Stimulated activated CD4-positive, alpha-beta T cell treated with anti-CD3 and anti-CD28 coated beads, Interleukin-4, amount 100 ng/mL, for 1 hour (primary cell): ENCODE measurements at places on chromosomes 4 and X.
A peak's percentile ranks its signal among the peaks of the same experiment; 100 is the strongest.

DNA sequence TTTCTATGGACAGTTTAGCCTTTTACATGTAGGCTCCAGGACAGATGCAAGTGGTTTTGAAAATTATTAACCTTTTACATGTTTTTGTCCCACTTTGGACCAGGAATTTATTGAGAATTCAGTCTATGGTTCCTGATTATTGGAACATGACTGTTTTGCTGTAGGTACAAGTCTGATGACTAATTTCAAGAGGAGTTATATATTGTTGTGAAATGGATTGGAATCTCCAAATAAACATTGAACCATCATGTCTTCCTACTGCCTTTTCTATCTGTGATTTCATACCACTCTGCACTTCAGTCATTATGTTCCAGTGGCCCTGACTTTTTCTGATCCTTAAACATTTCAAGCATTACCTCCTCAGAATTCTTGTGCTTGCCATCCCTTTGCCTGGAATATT is 35.9 kb downstream of the TBC1D19 start:
- no peak for DNase-seq

DNA sequence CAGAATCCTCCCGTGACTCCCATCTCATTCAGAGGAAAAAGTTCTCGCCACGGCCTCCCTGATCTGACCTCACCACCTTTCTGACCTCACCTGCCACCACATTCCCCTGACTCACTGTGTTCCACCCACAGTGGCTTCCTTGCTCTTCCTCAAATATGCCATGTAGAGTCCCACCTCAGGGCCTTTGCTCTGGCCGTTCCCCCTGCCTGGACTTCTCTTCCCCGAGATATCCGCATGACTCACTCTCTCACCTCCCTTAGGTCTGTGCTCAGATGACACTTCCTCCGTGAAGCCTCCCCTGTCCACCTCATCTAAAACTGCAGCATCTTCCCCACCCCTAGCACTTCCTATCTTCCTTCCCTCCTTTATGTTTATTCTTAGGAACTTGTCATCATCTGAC is 7.2 kb upstream of the TSPYL2 start:
- no peak for DNase-seq

DNA sequence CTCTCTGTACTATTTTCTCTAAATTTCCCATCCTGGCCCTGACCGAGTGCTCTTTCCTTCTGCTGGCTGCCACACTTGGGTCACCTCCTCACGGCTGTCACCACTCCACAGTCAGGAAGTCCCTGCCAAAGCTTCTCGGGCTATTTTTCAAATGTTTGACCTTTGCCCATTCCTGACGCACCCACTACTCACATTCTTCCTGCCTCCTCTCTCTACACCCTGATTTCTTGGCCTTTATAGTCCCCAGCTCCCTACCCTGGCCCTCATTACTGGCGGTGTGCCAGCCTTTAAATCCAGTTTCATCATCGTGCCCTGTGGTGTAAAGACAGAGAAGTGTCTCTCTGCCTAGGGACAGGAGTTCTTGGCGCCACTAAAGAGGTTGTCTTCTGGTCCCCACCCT is 46.4 kb upstream of the GATB start:
- no peak for DNase-seq

DNA sequence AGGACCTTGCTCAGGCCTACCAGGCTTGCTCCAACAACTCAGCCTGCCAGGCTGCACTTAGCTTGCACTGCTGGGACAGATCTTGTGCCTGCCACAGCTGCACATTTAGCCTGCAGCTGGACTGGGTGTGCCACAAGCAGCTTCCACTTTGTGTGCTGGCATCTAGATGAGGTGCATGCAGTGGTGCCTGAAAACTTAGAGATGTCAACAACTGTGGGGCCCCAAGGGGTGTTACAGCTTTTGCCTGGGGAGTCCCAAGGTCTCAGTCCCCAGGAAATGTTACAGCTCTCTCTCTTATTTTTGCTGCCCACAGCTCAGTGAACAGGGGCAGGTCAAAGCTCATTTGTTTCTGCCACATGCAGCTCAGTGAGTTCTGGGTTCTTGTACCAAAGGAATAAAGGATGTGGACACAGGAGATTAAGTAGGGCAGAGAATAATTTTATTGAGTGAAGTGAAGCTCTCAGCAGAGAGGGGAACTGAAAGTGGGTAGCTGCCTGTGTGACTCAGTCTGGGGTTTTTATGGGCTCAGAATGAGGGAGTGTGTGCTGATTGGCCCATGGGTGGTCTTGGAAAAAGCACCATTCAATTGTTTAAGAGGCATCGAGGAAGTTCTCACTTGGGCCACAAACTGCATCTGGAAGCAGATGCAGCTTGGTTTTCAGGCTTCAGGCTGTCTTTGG is 828.3 kb downstream of the TECRL start:
- DNase-seq = no peak

GRCh38 chr4:112531146-112531545 is 15.2 kb upstream of the NEUROG2 start:
- no peak for DNase-seq

GRCh38 chrX:76109654-76110053 is 63.2 kb upstream of the PBDC1 start:
- DNase-seq = no peak

GRCh38 chrX:41970419-41970818 is 47.1 kb upstream of the CASK start:
- DNase-seq = no peak

DNA sequence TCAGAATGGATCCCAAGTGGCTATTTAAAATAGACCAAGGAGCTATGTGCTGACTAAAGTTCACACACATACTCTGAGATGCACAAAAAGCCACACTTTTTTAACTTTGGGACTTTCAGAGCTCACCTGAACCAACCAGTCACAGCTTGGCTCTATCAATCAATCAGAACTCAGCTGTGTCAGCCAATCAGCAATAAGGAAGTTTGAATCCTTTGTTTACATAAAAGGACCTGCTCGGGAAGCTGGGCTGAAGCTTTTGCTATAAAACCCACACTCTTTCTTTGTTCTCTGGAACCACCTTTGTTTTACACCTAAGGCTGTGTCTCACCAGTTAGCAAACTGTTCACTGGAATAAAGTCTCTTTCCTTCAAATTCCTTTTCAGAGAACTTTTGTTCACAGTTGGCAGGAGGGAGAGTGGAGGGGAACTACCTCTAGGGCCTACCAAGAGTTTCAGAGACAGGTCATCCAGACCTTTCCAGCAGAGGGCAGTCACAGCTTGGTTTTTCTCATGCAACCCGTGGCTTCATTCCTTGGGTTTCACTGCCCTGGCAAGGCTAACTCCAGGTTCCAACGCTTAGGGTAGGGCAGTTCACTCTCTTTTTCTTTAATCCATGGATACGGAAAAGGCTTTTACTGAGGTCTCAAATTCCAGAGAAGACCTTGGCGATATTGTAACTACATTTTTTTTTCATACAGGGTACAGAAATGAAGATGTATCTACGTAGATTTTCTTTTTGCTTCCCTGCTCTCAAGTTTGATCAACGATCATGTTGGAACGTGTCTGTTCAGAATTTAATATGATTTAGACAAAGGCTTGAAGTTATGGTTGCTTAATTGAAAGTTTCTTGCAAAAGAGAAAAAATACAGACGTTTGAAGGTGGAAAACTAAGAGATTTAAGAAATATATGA is 80.7 kb downstream of the GPRIN3 start:
- peak; percentile 68 for DNase-seq

GRCh38 chr4:38856046-38856445 is 571 bp downstream of the TLR6 start:
- no peak for DNase-seq

- DNase-seq = no peak
Measured at GRCh38 chr4:158302076-158302866, 92.0 kb downstream of the TMEM144 start.

GRCh38 chr4:155526452-155527169 is 140.0 kb upstream of the GUCY1A1 start:
- DNase-seq = no peak

DNA sequence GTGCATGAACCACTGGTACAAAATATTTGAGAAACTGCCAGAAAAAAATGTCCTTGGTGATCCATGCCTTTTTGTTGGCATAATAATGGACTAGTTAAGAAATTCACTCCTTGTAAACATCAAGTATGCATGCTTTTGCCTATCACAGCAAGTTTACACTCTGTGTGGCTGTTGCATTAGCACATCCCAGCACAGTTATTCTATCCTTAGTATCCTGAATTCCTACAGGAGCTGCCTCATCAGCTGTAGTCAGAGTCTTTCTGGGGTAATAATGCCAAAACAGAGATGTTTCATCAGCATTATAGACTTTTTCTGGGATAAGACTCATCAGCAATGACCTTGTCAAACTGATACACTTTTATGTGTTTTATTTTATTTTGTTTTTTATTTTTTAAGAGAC is 82.8 kb downstream of the CHIC2 start:
- DNase-seq = no peak

DNA sequence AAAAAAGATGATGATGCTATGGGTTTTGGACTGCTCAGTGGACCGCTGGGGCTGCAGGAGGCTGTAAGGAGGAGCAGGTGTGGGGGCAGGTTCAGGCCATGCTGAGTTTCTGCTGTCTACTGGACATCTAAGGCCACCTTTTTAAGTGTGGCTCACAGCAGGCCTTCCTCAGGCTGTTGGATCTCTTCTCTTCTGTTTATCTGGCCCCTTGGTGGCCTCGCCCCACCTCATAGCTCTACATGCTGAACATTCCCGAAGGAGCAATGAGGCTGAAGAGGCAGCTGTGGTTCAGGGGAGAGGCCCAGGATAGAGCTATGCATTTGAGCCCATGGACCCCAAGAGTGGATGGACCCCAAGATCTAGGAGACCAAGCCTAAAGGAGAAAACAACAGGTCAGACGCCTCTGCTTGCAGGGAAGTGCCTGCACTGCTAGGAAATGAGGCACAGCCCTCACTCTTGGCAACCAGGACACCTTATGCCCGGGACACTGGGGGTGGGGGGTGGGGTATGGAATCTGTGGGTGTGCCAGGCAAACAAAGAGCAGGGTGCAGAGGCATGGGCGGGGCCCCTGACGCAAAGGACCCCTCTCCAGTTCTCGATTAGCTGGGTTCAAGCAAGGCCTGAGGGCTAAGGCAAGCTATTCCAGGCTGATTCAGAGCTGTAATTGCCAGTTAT is 168.9 kb downstream of the BCOR start:
- no peak for DNase-seq

DNA sequence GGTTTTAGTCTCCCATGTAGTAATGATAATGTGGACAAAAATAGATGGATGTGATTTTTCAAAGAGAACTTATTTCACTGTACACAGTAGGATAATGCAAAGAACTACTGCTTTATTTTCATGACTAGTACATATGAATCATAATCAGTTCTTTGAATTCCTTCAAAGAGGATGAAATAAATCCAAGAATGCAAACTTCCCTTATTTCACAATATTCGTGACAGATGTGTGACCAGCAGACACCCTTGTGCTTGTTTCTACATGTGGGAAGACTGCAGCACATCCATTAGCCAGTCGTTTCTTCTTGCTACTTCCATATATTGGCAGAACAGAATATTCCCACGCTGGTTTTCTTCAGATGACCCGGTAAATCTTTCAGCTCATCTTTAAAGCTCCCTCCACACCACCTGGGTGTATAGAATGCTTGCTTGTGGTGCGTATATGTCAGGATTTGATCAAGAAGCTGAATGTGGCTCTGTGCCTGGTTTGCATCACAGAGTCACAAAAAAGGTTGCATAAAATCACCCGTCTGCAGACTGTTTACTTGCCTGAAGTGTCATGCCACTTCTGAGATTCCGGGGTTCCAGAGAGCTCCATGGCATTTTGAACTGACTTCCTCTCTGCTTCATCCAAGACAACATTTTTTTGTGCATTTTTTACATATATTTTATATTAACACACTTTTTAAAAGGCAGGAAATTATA is 47.7 kb upstream of the FAT4 start:
- DNase-seq = no peak

GRCh38 chr4:138138774-138139173 is 103.4 kb downstream of the SLC7A11 start:
- no peak for DNase-seq

GRCh38 chr4:163161536-163162205 is 5.0 kb downstream of the NAF1 start:
- DNase-seq = no peak
